Right lung (tissue), 10 donors: ENCODE measurements at places on chromosomes 1 and 21. TPM values are rescaled to one million over a fixed set of nuclear protein-coding genes. Genes with fewer than 3 reads are reported as not detected.

DNA sequence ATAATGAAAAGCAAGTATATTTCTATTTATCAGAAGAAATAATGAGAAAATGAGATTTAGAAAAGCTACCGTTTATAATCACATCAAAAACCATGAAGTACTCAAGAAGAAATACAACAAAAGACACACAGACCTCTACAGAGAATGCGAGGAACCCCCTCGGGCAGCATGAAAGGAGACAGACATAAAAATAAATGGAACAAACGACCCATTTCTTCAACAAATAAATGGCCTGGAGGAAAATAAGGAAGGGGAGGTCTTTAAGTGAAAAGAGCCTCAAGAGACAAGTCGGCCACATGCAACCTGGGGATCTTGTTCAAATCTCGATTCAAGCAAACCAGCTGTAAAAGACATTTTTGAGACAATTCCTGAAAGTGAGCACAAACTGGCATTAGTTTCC is 6.0 kb downstream of the CFAP74 start:
- DNase-seq, result no peak

The FAM3B gene
- 11.3 TPM for polyA plus RNA-seq

The AMY2A gene
- not detected for polyA plus RNA-seq

- no peak for DNase-seq
Measured at GRCh38 chr1:5751163-5751540, 241.1 kb downstream of the NPHP4 start.

- no peak for DNase-seq
Measured at GRCh38 chr21:34514576-34515115, 2.6 kb upstream of the KCNE1 start.

- DNase-seq, result no peak
Measured at GRCh38 chr1:14800500-14801076, 202.1 kb downstream of the KAZN start.

The WDR4 gene
- polyA plus RNA-seq, result 13.6 TPM

DNA sequence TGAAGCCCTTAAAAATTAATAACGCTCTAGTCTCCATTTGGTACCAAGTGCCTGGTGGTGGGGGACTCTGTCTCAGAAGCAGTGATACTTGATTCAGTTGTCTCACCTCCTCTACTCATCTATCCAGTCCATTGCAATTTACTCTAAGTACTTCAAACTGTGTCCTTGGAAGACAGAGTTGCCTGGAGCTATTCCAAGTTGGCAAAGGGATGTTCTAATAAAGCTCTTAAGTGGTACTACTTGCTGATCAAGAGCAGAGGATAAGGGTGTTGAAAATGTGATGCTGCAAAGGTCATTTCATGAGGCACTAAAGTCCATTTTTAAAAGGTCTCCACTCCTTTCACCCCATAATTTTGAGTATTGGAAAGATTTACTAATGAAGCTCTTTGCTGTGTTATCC is 142.2 kb downstream of the NFIA start:
- DNase-seq, result no peak
